Mesenchymal stem cell (in vitro differentiated cells and primary cell): ENCODE measurements at places on chromosomes 16 and 17.

GRCh38 chr17:46805771-46806170 is 12.7 kb downstream of the WNT3 start:
- DNase-seq = no peak

DNA sequence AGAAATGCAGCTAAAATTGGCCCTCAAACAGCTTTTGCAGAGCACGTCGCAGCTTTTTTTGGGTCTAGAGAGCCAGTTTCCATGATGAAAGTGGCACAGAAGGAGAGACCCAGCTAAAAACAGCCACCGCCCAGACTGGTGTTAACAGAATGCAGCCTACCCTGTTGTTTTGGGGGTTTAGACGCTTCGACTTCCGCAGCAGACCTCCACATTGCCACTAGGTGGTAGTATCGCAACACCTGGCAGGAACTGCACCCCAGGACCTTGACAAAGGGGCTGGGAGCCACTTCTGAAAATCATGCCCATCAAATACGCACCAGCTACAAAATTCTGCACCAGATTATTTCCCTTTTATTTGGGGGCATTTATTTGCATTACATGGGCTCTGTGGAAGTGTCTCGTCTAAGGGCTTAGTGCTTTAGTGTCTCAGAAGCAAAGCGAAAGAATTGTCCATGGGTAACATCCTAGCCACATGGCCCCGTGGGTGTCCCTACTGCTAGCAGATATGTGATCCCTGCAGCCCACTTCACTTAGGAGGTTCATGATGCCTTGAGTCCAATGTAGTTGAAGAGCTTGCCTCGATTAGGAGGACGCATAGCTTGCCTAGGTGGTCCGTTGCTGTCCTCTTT is 167.1 kb downstream of the HAPSTR1 start:
- no peak for DNase-seq

GRCh38 chr16:21279501-21279900 is 1.4 kb upstream of the CRYM start:
- DNase-seq = no peak

GRCh38 chr17:49725452-49726130 is 17.8 kb upstream of the SLC35B1 start:
- DNase-seq = no peak

GRCh38 chr17:46822388-46822921 is 4.0 kb upstream of the WNT3 start:
- no peak for DNase-seq

DNA sequence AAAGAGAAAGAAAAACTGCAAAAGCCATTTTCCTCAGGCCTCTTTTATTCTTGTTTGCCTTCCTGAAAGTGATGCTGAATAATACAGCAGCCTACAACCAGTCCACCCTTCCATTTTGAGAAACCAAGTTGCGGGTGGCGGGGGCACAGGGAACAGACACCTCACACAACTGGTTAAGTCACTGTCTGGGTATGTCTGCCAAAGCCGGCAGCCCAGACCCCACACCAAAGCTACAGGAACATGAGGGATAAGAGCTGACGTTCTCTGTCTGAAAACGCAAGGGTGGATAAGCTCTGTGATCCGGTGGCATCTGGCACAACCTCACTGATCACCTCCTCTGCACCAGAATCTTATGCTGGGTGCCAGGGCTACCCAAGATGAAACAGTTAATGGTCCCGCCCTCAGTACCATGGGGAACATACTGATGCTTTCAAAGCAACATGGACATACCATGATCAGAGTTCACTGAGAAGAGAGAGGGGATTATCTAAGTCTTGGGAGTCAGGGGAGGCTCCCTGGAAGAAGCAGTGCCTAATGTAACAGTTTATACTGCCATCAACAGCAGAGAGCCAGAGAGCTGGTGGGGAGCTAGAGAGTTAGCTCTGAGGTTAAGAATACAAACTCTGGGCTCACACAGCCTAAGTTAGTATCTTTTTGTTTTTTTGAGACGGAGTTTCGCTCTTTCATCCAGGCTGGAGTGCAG is 53.5 kb downstream of the ERCC4 start:
- no peak for DNase-seq

DNA sequence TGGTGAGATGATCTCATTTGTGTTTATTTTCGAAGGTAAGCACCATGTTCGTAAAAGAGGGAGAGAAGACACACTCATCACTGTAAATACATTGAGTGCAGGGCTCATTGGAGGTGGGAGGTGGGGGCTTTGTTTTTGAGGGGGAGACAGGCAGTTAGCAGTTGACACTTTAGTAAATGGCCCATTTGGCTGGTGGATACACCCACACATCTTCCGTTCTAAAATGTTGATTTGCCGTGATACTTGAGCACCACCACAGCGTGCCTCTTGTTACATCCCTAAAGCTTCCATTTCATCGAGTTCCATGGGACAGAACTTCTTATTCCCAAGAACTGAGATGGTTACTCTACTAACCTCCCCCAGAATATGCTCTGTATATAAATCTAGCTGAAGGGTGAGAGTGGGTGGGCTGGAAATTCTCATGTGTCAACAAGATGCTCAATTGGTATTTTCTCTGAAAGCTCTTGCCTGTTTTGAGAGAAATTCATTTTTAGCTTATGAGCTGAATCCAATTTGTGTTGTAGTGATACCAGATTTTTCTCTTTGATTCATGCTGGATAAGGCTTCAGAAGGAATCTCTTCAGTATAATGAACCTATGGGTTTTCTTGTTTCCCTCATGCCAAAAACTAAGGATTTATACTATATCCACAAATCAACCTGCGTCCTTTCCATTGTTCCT is 314.3 kb downstream of the RBFOX1 start:
- DNase-seq = no peak

DNA sequence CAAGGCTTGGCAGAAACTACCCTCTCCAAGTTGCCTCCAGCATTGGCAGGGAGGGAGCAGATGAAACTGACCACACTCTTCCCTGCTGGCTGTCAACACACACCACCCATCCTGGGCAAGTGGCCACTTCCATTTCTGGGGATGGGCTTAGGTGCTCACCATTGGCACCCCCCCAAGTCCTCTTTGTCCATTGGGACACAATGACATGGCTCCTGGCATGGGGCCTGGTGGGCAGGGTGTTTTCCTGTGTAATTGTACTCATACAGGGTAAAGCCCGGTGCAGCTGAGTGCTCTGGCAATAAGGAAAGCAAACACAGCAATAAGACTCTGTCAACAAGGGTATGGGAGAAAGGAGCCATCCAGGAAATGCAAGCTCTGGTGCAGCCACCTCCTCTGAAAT is 22.6 kb downstream of the SCNN1B start:
- DNase-seq = no peak

GRCh38 chr16:11805556-11805955 is 8.5 kb upstream of the ZC3H7A start:
- DNase-seq = no peak

DNA sequence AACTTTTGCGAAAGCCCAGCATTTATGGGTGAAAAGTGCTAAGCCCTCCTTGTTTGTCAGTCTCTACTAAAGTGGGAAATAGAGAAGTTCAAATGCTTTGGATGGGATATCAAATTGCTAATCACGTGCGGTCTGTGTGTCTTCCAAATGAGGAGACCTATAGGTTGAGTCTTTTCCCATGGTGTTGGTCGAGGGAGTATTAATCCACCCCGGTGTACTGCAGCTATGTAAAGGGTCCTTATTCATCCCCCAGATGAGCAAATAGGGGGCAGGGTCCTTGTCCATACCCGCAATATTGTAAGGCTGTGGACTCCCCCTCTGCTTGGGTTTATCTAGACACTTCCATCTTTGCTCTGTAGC is 14.6 kb downstream of the KIAA0513 start:
- no peak for DNase-seq

- no peak for DNase-seq
Observed at GRCh38 chr17:77385750-77386501, 245.2 kb downstream of the SEC14L1 start.

GRCh38 chr16:27725236-27726000 is 175.5 kb downstream of the KATNIP start:
- DNase-seq = no peak

DNA sequence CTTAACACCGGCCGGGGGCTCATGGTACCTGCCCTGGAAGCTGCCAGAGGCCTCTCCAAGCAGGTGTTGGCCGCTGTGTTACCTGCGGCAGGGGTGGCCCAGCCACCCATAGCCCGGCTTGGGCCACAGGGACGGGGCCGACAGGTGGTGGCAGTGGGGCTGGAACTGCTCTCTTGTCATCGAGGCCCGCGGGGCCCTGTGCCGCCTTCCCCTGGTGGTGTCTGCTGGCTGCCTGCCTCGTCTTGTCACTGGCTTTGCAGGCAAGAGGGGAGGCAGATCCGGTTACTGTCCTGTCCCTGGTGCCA is 27.1 kb downstream of the GSE1 start:
- no peak for DNase-seq

GRCh38 chr16:8828541-8829165 is 31.0 kb downstream of the PMM2 start:
- no peak for DNase-seq

DNA sequence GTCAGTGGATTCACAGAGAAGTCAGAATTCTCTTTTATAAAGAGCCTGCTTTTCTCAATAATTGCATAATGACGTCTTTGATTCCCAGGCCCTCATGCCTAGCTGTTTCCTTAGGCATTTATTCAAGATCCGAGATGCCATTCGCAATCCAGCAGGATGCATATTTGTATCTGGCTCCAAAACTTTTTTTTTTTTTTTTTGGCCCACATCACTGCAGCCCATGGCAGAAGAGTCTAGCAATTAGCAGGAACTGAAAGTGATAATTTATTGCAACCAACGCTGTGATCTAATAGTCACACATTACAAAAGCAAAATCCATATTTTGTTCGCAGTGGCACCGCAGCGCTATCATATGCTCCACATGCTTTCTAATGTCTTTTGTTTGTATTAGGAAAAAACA is 503.4 kb downstream of the MAF start:
- no peak for DNase-seq

DNA sequence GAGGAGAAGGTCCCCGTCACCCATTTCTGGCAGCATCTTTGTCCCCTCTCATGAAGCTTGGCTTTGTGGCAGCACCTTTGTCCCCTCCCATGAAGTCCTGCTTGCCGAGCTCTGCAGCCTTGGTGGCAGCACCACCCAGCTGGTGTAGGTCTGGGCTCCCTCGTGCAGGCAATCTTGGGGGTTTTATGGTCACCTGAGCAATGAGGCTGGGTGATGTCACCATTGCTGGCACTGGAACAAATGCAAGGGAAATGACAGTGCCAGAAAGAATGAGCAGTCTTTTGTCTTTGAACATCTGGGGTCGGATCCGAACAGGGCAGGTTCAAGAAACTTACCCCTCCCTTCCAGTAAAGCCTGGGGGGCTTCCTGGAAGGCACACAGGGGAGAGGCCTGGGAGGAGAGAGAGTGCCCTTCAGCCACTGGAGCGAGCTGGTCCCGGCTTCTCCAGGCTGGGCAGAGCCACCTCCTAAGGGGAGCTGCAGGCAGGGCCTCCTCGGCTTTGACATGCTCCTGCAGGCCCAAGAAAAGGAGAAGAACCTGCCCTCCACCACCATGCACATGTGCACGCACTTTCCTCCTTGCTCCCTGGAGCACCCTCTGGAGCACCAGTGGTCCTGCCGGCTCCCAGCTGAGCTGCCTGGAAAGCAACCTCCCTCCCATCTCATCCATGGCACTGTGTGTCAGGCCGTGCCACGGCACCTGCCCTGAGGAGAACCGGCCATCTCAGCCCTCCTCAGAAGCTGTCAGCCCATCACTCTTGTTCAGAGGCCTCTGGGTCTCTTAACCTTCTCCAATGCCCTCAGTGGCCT is 16.0 kb downstream of the BTBD17 start:
- DNase-seq = no peak

DNA sequence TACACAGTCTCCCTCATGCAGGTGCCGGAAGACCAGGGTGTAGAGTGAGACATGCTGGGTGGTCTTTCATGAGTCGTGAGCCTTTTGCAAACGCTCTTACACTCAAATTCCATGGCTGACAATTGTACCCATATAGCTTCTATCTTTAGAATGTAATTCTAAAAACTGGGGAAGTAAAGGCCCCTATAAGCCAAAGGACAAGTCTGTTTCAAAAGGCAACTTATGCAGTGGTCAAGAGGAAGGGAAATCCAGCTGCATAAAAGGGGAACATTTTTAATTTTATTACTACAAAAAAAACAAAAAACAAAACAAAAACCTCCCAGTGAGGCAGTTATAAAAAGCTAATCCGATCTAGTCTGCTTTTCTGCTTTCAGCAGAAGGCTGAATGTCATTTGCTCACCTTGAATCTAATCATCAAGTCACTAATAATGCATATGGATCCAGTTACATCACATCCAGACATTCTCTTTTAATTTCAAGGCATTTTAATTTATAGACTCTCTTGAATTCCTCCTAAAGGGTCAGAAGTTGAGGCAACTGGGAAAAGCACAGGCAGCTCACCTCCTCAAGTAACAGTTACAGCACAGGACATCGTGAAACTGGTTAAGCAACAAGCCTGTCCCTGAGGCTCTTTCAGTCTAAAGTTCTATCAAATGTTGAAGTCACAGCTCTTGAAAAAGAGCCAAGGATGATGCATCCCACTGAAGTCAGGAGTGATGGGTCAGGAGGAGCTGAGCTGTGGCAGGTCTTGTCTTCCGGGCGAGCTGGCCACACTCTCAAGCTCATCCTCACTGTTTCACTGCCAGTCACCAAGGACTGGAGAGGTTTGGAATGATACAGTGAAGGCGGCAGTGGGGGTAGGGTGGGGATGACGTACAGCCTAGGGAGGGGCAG is 99.7 kb downstream of the VPS53 start:
- peak; percentile 23 for DNase-seq

DNA sequence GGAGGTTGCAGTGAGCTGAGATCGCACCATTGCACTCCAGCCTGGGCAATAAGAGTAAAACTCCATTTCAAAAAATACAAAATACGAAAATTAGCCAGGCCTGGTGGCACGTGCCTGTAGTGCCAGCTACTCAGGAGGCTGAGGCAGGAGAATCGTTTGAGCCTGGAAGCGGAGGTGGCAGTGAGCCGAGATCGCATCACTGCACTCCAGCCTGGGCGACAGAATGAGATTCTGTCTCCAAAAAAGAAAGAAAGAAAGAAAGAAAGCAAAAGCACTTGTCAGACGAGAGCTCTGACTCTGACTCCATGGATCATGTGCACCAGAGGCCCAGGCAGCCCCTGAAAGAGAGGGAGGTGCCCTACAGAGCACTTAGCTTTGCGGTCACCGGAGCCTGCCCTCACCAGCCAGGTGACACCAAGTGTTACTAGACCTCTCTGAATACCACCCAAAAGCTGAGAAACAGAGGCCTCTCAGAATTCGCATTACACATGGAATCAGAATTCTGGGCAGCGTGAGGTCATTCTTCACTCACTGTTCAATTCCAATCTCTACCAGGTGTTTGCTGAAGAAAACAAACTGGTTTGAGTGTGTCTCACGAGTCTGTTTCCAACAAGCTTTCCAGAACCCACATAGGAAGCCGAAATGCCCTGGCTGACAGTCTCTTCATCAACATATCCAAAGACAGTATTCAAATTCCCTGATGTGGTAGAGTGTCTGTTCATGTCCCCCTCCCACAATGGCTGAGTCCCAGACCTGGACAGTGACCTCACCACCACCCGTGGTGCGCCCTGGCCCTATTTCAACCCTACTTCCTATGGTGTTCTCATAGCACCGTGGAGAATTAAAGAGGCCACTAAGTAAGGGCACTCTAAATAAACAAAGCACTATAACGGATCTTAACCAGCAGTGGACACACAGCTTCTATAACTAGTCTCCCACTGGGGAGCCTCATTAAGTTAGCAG is 1.5 kb downstream of the FLCN start:
- peak; percentile 49 for DNase-seq
